ENCODE measurements at places on chromosomes 7 and 10.

- DNase-seq = peak; percentile 54
These were observed 612.1 kb upstream of the MGMT start for GRCh38 chr10:128854963-128855362.

DNA sequence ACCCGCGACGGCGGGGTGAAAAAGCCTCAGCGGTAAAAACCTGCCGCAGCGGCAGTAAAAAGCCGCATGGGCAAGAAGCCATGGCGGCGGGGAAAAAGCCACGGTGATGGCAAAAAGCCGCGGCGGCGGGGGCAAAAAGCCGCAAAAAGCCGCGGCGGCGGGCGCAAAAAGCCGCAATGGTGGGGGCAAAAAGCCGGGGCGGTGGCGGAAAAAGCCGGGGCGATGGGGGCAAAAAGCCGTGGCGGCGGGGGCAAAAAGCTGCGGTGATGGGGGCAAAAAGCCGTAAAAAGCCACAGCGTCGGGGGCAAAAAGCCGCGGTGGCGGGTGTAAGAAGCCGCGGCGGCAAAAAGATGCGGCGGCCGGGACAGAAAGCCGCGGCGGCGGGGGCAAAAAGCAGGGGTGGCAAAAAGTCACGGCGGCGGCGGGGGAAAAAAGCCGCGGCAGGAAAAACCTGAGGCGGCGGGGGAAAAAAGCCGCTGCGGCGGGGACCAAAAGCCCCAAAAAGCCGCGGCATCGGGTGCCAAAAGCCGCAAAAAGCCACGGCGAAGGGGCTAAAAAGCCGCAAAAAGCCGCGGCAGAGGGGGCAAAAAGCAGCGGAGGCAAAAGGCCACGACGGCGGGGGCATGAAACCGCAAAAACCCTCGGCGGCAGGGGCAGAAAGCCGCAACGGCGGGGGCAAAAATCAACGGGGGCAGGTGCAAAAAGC lies 488.5 kb downstream of the ZNF33B start:
- DNase-seq = no peak

GRCh38 chr10:101848894-101849351 lies 5.3 kb upstream of the KCNIP2 start:
- peak; percentile 30 for DNase-seq

DNA sequence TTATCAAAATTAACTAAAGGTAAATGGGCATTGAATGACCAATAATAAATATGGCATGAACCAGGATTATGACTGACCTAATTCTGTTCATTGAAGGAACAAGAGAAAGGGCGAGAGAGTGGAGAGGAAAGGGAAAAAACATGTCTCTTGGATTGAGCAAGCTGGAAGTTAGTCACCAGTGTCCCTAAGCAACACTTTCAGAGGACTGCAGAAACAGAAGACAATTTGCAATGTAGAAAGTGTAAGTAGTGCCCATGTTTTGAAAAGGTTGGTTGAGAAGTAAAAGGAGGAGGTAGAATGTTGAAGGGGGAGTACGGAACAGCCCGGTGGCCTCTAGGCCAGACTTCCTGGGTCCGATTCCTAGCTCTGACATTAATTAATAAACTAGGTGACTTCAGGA lies 94.6 kb downstream of the FAS start:
- DNase-seq = no peak

DNA sequence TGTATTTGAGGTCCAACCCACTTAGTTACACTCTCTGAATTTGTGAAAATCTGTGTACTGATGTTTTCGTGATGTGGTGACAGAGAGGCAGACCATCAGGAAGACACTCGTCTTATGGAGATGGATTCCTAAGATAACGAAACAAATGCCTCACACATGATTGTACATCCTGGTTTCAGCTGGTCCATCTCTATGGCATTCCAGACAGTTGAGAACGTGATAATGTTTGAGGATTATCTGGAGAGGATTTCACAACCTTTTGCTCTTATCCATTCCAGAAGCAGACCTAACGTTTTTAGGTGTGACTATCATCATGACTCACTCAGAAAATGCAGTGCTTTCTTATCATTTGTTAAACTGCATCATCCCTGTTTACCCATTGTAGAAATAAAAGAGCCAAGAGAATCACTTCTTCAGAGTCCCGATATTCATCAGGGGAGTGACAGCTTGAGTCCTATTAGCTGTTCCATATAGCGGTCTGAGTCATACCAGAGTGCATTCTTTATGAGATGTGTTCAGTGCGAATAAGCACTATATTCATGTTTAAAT lies 74.5 kb downstream of the BMPER start:
- DNase-seq = no peak

DNA sequence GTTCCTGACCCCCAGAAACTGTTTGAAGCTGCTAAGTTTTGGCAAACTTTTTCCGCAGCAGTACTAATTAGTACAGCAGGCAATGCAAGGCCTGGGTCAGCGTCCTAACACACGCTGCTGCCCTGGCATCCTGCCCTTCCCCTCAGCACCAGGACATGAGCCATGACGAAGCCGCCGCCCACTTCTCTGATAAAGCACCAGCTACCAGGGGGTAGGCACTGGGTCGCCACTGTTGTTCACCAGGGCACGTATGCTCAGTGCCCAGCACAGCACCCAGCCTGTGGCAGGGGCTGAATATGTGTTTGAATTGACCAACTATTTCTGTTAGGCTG lies 59.5 kb downstream of the CHST15 start:
- DNase-seq = no peak

- no peak for DNase-seq
These were observed 25.6 kb upstream of the TMEM196 start for GRCh38 chr7:19798986-19799385.

GRCh38 chr7:124390301-124390700 lies 357.4 kb upstream of the TMEM229A start:
- no peak for DNase-seq

DNA sequence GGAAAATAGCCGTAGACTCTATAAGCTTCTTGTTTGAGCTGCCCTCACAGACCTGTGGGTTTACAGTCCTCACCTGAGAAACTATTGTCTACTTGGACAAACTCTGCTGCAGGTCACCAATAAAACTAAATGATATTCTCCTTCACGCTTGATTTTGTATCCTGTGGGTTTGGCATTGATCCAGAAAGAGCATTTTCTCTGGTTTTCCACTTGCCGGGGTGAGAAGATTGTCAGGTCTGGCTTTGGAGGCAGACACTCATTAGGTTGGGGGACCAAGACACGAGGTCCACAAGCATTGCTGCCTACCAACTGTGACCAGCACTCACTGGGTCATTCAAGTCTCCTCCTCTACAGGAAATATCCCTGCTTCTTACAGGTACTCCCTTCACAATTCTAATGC lies 68.5 kb downstream of the CDC14C start:
- no peak for DNase-seq

DNA sequence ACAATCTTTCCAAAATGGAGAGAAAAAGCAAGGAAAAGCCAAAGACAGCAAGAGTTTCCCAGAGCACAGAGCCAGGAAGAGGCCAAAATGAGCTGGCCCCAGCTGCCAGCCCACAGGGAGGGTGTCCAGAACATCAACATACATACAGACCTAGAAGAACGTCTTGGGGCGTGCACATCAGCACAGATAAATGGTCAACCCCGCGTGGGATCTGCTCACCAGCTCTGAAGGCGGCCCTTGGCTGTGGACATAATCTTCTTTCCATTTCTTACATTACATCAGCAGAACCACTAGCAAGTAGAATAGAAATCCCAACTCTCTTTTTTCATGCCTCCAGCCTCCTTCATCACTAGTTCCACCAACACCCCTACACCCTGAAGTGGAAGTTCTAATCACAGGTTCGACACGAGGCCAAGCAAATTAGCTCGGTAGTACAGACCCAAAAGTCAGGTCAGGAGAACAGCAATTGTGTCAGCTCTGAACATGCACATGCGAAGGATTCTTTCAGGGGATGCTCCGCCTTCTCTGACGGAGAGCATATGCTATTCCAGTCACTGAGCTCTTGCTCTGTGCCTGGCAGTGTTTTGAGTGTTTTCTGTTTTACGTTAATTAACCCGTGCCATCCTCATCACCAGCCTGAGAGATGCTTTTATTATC lies 16.4 kb downstream of the SH3PXD2A start:
- DNase-seq = no peak

DNA sequence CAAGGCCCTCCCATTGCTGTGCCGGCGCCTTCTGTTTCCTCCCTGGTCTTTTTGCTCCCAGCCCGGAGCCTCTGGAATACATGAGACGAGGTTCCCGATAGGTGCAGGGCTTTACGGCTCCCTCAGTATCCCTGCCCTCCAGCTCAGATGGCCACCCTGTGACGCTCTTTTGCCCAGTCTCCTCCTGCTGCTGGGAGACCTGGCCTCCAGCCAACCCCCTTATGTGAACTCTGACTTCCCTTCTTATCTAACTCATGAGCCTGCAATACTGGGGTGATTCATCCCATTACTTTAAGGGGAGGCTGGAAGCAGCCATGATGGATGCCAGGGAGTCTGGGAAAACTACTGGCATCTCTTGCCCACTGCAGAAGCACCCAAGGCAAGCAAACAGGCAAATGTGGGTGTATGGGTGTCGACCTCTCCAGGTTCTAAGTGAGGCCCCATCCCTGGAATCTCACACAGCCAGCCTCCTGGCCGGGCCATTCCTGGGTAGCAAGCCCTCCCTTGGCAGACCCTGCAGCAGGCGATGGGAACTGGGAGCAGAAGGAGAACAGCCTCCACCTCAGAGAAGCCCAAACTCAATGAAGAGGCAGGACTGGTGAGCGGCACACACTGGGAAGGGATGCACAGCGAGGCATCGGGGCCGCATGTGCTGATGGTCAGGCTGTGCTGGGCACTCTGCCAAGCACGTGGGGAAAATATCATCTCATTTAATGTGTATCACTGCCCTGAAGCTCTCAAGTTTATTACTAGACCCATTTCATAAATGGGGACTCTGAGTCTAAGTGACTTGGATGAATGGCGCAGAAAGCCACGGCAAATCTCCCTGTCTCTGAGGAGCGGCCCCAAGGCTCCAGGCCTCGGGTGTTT lies 97.5 kb downstream of the FAM53B start:
- DNase-seq = peak; percentile 31

DNA sequence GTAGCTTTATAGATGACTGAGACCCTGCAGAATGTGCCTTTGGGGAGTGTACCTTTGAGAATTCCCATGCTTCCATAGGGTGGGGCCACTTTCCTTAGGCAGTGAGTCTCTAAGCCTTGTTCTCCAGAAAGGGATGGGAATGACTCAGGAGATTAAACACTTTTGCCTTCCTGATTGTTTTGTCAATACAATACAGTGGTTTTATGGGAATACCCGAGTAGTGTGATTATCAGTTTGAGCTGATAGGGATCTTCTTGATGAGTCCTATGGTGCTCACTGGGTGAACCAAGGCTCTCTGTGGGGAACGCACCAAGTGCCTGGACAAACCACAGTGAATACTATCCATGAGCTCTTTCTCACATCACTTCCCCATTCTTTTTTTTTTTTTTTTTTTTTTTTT lies 6.3 kb downstream of the MYOF start:
- no peak for DNase-seq

DNA sequence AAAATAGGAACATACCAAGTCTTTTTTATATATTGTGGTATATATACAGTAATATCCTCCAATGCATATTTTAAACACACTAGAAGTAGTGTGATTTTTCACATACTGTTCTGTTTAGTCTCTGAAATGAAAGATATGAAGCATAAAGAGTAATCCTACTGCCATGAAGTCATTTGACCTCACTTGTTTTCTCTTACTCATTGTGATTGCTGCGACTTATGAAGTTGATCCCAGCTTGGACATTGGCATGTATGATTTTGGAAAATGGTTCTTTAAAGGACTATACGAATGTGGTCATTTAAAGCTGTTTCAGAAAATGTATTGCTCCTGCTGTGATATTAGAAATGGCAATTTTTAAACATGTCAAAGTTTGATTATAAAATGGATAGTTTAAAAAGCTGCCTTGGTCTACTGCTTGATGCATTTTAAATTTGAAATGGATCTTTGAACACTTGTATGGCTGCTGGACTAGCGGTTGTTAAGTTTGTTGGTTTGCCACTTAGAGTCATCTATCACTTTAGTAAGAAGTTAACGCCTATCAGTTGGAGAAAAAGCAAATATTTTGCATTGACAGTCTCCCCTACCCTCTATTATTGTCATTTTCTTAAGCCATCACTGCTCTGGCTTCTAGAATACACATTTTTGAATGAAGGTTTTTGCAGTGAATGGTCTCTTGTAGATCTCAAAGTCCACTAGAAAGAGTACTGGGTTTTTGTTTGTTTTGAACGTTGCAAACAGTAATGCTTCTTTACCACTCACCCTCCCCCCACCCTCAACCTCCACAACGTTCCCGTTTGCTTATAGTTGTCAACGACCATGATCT lies 881 bp upstream of the PCGF5 start:
- DNase-seq = no peak

- DNase-seq = no peak
These were observed 25.4 kb upstream of the CRHR2 start for GRCh38 chr7:30707391-30708357.

DNA sequence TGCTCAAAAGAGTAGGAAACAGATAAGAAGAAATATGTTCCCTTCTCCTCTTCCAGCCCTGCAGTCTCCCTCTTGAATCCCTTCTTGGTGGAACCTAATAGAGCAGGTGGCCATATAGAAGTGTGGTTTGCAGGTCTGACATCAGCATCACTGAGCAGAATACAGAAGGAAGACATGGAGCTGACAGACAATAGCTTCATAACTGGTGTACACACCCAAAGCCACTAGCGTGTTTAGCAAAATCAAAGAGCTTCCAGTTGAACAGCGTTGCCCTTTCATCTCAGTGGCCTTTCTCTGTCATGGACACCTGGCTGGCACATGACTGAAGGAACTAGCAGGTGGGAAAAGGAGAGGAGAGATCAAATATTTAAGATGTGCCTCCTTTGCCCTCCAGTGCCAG lies 245.5 kb downstream of the BAMBI start:
- no peak for DNase-seq

DNA sequence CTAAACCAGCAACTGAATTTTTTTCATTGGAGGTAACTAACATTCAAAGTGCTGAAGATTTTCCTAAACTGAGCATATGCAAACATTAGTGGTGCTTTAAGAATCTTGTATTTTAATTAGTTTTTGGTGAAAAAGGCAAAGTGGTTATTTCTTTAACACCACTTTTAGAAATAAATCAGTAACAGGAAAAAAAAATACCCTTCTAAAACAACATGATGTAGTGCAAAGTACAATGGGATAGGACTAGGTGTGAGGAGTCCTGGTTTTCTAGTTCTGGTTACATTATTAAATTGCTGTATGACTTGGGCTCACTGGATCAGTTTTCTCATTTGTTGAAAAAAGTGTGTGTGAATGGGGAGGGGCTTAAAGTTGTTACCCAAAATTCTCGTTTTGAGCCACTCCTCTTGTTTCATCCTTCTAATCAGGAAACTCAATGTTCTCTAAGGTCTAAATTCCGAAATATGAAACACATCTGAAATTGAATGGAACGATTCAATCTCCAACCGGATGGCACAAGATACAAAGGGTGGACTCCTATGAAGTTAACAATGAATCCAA lies 1.8 kb downstream of the WASL start:
- no peak for DNase-seq

DNA sequence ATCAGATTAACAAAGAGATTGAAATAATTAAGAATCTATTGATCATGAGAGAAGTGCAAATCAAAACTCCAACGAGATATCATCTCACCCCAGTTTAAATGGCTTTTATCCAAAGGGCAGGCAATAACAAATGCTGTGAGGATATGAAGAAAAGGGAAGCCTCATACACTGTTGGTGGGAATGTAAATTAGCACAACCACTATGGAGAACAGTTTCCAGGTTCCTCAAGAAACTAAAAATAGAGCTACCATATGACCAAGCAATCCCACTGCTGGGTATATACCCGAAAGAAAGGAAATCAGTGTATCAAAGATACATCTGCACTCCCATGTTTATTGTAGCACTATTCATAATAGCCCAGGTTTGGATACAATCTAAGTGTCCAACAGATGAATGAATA lies 13.8 kb downstream of the FGL2 start:
- DNase-seq = no peak

GRCh38 chr7:81774551-81774950 lies 4.7 kb upstream of the HGF start:
- no peak for DNase-seq
